ENCODE measurements at places on chromosomes 12 and 14.

GRCh38 chr12:21155522-21156351, 24.7 kb downstream of the SLCO1B1 start:
- DNase-seq, result no peak

DNA sequence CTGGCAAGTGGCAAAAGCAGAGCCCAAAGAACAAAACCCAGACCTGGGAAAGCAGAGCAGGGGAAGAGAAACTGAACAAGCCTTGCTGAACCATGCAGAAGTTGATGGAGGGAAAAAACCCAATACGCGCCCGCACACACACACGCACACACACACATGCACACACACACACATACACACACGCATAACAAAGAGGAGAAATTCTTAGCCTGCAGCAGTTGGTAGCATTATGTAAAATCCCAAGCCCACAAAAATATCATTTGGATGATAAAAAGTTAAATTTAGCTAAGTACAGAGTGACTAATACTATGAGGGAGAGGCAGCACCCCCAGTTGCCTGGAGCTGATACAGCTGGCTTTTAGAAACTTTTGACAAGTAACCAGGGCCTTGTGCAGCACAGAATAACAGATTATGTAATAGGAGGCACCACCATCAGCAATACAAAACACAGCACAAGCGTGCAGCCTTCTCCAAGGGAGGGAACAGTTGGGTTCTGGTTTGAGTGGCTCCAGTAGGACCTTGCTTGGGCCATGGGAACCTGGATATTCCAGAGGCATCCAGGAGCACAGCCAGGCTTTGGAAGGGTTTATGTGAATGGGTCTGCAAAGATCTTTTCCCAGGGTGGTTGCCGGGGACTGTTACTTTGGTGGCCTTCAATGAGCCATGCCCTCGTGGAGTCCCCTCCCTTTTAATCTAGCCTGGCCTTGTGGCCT, 35.3 kb downstream of the PITPNM2 start:
- DNase-seq, result no peak

- no peak for DNase-seq
These were observed 339.9 kb upstream of the RGS6 start for GRCh38 chr14:71592361-71592760.

- no peak for DNase-seq
These were observed 40.4 kb downstream of the KICS2 start for GRCh38 chr12:64181430-64182291.

- DNase-seq, result no peak
These were observed 6.5 kb upstream of the LGALS3 start for GRCh38 chr14:55122440-55122986.

DNA sequence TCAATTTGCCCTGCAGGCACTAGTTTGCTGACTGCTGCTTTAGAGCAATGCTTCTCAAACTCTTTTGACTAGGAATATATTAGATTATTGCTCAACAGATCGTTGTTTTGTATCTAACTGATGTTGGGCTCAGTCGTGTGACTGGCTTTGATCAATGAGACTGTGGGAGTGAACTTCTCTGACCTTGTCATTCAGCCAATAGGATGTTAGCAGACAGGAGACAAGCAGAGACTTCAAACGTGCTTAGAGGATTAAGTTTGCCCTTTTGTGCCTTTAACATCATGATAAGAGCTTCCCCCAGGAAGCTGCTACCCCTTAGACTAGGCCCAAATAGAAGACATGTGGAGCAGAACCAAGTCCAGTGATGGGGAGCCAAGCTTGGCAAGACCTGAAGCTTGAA, 76.7 kb upstream of the ELK3 start:
- no peak for DNase-seq

GRCh38 chr12:65800937-65801336, 23.3 kb upstream of the HMGA2 start:
- DNase-seq, result no peak

DNA sequence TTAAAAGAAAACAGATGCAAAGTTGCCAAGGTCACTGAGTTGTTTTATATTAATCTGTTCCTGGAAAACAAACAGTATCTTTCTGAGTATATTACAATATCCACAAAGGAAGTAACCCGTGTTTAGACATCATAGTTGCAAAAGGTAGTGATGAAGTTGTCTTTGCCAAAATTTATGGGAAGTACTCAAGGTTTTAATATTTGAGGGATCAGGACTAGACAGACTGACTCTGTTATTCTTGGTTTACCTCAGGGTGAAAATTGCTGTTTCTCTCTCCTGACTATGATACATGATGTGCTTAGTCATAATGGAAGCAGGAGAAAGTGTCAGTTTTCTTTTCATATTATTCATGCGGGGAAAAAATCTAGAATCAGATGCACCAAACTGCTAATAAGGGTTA, 28.3 kb downstream of the TMEM233 start:
- DNase-seq, result no peak

DNA sequence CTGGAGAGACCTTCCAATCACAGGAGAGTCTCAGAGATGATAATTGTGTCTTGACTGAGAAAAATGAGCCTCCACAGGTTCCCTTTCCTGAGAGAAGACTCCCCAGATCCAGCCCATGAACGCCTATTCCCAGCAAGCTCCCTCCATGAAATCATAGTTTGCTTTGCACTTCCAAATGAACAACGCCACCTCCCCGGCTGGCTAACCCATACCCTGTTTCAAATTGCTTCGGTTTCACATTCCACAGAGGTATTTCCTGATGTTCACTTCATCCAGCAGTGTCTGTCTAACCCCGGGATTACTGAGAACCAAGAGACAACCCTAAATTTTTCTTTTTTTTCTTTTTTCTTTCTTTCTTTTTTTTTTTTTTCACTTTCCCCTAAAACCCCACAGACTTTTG, 124.1 kb upstream of the RFLNA start:
- DNase-seq, result no peak

DNA sequence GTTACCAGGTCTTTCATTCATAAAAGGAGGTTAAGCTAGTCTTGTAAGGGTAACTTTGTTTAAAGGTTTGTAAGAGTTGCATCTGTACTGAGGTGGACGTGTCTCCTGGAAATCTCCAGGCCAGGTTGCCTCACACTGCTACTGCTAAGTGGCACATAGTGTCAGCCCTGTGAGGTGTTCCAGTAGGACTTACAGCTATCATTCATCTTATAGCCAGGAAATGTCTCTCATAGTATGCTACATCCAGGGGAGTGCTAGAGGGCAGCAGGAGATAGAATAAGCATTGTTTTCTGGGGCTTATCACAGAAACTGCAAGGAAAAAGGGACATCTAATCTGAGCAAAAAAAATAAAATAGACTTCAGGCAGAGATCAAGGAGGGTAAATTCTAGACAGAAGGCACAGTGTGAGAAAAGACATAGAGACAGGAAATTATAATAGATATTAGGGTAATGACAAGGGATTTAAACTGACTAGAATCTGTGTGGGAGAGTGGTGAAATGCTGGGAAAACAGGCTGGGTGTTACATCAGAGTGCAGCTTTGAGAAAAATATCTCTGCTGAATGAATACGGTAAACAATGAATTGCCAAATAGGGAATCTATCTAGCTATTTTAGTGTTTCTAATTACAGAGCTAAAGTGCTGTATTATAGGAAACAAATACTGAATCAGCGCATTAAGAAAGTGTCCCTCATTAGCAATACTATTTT, 205.1 kb upstream of the ABCD2 start:
- DNase-seq, result no peak

DNA sequence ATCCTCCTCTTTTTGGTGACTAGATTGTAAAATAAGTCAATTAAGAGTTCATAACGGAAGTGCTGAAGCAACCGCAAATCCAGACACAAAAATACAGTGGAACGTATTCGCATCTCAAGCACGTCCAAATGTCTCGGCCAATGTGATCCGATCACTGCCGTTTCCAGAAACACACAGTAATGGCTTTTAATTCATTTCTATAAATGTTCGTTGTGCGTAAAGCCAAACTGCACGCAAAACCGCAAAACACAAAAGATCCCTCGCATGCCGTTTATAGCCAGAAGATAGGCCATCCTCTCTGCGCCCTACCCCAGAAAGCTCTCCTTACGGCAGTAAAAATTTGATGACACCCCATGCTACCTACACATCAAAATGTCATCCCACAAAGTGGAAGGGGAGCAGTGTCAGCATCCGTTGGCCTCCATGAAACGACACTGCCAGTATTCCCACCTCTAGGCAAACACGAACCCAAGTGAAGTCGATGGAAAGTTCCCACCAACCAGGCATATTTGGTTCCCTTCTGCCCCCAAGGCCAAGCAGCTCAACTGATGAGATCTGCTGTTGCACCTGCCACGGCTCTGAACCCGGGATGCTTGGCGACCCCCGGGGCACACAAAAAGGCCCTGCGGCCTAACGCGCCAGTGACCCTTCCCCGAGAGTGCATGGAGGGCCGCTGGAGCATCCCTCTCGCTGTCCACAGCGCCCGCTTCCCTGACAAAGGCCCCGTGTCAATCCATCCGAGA, 1.4 kb downstream of the HECTD4 start:
- DNase-seq, result no peak

GRCh38 chr12:31724557-31724956, 4.3 kb downstream of the AMN1 start:
- DNase-seq, result no peak

DNA sequence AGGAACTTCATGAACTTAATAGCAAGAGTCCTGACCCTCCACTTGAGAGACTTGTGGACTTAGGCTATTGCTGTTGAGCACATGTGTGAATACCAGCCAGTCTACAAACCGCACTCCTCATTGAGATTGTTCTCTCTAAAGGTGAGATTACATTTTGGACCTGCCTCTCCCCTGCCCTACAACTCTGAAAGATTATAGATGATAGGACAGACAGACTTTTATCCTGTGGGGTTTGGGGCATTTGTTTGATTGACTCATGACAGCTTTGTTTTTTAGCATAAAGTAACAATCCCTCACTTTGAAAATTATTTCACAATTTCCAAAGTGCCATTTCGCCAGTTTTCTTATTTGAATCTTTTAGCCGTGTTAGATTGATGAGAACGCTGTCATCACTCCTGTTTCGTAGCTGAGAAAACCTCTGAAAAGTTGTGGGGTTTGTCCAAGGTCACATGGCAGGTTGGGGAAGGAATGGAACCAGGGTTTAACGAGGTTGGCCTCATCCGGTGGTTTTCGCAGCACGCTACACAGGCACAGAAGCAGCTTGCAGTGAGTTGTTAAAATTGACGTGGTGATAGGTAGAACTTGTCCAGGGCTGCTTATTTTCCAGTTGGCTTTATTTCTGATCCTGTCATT, 836 bp downstream of the EVL start:
- DNase-seq, result peak; percentile 82

Data from activated CD8-positive, alpha-beta memory T cell treated with anti-CD3 and anti-CD28 coated beads for 24 hours (primary cell).